ENCODE measurements at places on chromosomes 4 and X.

DNA sequence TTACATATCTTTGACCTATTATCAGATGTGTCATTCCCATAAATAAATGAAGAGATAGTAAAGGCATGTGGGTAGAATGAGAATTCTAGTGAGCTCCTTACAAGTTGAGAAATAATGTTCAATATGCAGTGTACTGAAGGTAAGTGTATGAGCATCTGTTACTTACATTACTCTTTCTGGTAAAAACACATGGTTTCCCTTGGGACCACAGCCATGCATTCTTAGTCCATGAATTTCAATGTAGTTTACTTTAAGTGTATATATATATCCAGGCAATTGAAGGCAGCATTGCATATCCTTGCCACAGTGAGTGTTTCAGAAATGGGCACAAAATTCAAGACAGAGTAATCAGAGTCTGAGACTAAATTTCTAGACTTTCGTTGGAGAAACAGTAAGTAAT is 277.2 kb downstream of the CXXC4 start:
- no peak for DNase-seq

DNA sequence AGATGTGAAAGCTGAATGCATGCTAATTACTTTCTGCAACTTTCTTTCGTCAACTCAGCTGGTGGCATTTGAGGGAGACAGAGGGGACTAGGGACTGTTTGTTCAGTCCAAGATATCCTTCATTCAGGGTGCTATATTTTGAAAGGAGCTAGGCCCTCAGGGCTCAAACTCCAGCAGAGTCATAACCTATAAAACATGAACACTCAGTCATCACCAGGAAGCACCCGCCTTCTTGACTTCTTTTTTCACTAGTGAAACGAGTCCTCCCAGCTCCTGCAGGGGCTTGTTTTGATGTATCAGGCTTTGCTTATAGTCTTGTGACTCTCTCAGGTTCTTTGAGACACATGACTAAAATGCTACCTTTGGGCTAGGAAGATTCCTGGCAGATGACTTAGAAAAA is 230.6 kb downstream of the PCDH7 start:
- DNase-seq = no peak

GRCh38 chr4:133148690-133149363 is at the start of gene PCDH10:
TSS of gene PCDH10 (plus strand) at chr4:133149294. CDS start at chr4:133150141, 847 bp downstream.
- DNase-seq = no peak

GRCh38 chr4:75940692-75941253 is at the start of gene NAAA:
TSS of gene NAAA (minus strand) at chr4:75941013. CDS start at chr4:75940949, 64 bp downstream.
- DNase-seq = peak; percentile 69

DNA sequence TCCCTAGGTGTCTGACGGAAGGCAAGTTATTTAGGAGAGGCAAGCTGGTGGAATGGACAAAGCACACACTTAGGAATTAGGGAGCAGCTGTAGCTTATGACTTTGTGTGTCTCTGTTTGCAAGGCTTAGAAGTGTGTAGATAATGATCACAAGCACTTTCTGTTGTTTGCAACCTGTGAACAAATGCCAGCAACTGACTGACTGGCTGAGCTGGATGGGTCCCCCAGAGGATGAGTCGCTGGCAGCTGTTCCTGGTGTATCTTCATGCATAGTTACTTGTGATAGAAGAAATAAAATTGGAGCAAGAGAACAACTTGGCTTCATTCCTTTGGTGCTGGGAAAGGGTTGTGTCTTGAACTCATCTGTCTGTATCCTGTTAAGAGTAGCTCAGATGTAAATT is 64.2 kb upstream of the BEND4 start:
- no peak for DNase-seq

DNA sequence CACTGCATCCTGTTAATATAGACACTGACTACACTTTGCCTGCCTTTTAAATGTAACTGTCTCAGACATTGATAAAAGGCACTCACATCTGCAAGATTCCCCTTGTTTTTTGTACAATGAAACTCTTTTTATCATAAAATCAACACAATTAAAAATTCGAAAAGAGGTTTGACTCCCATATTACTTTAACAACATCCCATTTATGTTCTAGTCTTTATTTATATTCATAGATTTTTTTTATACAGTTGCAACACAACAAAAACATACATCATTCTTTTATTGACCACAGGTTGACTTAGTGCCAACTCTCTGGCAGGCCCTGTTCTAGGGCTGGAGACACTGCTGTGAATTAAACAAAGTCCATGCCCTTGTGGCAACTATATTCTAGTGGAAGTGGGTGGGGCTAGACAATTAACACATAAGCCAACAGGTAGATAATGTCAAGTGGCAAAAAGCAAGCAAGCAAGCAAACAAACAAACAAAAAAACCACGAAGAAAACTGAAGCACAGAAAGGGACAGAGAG is 36.8 kb downstream of the ANK2 start:
- no peak for DNase-seq

GRCh38 chr4:158094413-158095134 is 78.3 kb downstream of the GASK1B start:
- DNase-seq = no peak

- no peak for DNase-seq
Observed at GRCh38 chr4:6446538-6447451, 25.6 kb downstream of the PPP2R2C start.

DNA sequence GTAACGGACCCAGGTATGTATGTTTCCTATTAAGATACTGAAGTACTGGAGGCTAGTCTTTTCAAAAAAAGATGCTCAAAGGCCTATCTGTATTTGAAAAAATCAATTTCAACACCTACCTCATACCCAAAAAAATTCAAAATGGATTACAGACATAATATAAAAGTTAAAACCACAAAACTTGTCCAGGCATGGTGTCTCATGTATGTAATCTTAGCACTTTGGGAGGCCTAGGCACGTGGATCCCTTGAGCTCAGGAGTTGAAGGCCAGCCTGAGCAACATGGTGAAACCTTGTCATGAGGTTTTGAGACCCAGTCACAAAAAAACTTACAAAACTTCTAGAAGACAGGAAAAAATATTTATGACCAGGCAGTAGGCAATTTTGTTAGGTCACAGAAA is 16.7 kb downstream of the RBMX start:
- no peak for DNase-seq

DNA sequence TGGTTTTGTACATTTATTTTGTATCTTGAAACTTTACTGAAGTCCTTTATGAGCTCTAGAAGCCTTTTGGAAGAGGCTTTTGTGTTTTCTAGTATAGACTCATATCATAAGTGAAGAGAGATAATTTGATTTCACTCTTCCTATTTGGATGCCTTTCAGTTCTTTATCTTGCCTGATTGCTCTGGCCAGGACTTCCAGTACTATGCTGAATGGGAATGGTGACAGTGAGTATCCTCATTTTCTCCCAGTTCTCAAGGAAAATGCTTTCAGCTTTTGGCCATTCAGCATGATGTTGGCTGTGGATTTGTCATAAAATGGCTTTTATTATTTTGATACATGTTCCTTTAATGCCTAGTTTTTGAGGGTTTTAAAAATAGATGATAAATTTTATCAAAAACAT is 1061.3 kb downstream of the STPG2 start:
- no peak for DNase-seq

GRCh38 chr4:35250761-35251160 is 993.6 kb downstream of the ARAP2 start:
- no peak for DNase-seq

- no peak for DNase-seq
Observed at GRCh38 chrX:68658530-68658929, 11.1 kb downstream of the STARD8 start.

DNA sequence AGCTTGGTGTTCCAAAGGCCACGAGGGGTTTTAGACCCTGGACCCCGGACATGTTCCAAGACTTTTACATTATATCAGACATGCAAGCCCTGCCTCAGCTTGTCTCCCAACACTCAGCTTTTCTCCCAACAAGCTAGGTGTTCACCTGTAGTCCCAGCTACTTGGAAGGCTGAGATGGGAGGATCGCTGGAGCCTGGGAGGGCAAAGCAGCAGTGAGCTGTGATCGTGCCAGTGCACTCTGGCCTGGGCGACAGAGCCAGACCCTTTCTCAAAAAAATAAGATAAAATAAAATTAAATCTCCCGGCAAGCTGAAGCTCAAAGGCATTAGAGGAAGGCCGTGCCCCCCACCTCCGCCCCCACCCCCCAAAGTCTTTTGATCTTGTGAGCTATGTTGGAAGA is 13.7 kb downstream of the CTAG1A start:
- DNase-seq = no peak

GRCh38 chrX:19874391-19875049 is 12.9 kb downstream of the SH3KBP1 start:
- no peak for DNase-seq

DNA sequence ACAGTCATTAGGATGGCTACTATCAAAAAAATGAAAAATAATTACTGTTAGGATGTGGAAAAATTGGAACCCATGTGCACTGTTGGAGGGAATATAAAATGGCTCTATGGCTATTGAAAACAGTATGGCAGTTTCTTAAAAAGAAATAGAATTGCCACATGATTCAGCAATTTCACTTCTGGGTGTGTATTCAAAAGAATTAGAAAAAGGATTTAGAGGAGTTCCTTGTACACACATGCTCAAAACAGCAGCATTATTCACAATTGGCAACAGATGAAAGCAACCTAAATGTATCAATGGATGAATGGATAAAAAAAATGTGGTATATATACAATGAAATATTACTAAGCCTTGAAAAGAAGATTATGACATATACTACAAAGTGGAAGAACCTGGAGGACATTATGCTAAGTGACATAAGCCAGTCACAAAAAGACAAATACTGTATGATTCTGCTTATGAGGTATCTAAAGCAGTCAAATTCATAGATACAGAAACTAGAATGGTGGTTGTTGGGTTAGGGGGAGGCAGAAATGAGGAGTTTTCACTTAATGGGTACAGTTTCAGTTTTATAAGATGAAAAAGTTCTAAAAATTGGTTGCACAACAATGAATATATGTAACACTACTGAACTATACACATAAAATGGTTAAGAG is 123.2 kb downstream of the ELOVL6 start:
- no peak for DNase-seq

GRCh38 chr4:1195109-1195671 is 22.8 kb upstream of the SPON2 start:
- no peak for DNase-seq

DNA sequence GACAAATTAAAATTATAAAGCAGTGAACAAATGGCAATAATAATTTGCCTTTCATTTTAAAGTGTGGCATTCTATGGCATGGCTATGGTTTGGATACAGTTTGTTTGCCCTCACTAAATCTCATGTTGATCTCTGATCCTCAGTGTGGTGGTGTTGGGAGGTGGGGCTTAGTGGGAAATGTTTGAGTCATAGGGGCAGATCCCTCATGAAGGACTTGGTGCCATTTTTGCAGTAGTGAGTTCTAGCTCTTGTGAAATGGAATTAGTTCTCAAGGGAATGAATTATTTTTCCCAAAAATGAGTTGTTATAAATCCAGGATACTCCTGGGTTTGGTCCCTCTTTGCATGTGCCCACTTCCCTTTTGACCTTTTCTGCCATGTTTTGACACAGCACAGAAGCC is 181.4 kb downstream of the AMELX start:
- DNase-seq = no peak

- DNase-seq = no peak
Observed at GRCh38 chrX:133414406-133415275, 648 bp downstream of the GPC4 start.

DNA sequence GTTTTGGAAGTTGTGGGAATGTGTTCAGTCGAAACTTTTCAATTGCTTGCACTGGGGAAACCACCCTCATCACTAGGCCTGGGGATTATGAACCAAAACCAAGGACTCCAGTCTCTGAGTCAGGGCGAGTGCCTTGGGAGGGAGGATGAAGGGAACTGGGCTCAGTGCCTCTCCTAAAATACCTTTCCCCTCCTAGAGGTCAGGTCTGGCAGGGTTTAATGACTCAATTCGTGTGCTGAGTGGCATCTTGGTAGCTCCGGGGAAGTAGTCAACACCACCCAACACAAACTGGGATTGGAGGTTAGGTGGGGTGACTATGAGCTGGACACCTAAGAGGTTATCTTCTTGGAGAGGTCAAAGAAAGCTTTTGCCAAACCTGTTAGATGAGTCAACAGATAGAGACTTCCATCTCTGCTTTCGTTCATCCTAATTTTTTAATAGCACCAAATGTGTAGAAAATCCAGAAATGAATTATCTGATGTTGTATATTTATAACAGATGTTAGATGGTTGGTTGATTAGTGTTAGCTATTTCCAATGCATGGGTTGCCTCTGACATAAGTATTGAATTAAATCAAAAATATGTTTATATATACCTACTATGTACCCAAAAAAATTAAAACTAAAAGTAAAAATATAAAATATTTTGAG is 202.8 kb downstream of the SHROOM3 start:
- no peak for DNase-seq

- no peak for DNase-seq
Observed at GRCh38 chr4:41815473-41815872, 66.9 kb upstream of the PHOX2B start.

- DNase-seq = no peak
Observed at GRCh38 chr4:163663454-163664225, 169.2 kb downstream of the TMA16 start.

- no peak for DNase-seq
Observed at GRCh38 chrX:22351966-22352365, 79.3 kb downstream of the CBLL2 start.

- DNase-seq = no peak
Observed at GRCh38 chrX:44017676-44018075, 44.5 kb upstream of the NDP start.

- no peak for DNase-seq
Observed at GRCh38 chrX:32116047-32116446, 1044.2 kb upstream of the FTHL17 start.

- DNase-seq = no peak
Observed at GRCh38 chrX:49191574-49192011, 5.4 kb upstream of the PRICKLE3 start.

DNA sequence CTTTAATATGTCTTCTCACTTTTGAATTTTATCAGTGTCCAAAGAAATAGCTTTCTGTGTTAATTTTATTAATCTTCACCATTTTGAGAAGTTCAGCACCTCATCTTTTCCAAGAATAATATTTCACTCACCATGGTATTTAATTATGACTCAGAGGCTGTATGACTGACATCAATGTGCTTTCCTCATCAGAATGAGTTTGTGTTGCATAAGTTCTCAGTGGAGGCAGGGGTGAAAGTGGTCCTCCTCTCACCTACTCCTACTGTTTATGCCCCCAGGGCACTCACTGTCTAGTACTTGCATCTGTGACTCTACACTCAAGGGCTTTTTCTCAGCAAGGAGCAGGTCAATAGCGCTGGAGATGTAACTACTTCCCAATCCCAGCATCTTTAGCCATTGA is 905.3 kb upstream of the INTU start:
- DNase-seq = no peak

DNA sequence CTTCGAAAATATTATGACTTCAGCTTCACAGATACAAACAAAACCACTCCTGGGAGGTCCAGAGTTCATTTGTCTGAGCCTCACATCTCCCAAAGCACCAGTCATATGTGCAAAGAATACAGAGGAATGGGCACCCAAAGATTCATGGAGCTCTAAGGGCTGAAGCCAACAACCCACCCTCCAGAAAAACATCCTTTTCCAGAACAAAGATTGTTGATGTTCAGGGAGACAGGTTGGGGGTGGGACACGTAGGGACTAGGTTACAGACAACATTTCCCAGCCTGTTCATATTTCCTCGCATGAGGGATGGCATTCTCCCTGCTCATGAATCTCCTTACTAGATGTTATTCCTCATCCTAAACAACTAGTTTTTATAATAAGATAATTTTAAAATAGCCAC is 71.2 kb downstream of the METTL14 start:
- DNase-seq = no peak

GRCh38 chr4:42308247-42308646 is 89.0 kb upstream of the SHISA3 start:
- DNase-seq = no peak

Data from stimulated activated CD4-positive, alpha-beta T cell treated with anti-CD3 and anti-CD28 coated beads, Interleukin-2, amount 100 ng/mL, for 48 hours (primary cell).